ENCODE measurements at places on chromosomes 4 and X.

- DNase-seq, result no peak
Observed at GRCh38 chr4:152176627-152177214, 359.2 kb downstream of the FBXW7 start.

DNA sequence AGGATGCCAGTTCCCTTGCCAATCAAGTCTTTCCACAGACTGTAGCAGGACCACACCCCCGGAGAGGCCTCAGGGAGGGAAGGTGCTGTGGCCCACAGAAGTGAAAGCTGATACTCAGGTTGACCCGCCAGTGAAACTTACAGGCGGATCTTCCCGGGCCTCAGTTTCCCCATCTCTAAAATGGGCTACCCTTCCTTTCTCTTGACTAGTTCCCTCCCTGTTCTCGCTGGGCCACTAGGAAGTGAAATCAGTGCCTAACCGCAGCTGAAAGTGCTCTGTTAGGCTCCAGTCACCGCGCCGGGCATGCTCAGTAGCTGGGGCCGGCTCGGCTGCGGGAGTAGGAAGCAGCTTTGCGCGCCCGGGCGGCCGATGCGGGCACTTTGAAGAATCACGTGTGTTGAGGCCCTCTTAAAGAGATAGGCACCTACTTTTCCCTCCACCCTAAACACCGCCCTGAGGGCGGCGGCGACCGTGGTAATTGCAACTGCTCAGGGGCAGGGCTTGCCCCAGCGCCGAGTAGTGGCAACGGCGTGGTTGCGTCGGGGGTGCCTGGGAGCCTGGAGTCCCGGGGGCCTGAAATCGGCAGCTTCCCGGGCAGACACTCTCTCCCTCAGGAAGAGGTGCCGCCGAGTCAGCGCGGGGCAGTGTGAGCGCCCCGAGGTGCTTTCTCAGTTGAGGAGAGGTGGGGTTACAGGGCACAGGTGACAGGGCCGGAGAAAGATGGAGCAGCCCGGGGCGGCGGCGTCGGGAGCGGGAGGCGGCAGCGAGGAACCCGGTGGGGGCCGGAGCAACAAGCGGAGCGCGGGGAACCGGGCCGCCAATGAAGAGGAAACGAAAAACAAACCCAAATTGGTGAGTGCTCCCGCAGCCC is at the start of gene DIAPH2:
DIAPH2 (plus strand) TSS at position 504 of the 871 bp plus-strand sequence.
- DNase-seq, result peak; percentile 45

GRCh38 chr4:108116423-108117168 is 52.1 kb downstream of the LEF1 start:
- DNase-seq, result no peak

GRCh38 chr4:12911750-12912358 is 572.3 kb downstream of the RAB28 start:
- no peak for DNase-seq

GRCh38 chr4:164591666-164592065 is 162.3 kb upstream of the SMIM31 start:
- no peak for DNase-seq

- no peak for DNase-seq
Observed at GRCh38 chr4:7705062-7705461, 234.6 kb downstream of the AFAP1 start.

DNA sequence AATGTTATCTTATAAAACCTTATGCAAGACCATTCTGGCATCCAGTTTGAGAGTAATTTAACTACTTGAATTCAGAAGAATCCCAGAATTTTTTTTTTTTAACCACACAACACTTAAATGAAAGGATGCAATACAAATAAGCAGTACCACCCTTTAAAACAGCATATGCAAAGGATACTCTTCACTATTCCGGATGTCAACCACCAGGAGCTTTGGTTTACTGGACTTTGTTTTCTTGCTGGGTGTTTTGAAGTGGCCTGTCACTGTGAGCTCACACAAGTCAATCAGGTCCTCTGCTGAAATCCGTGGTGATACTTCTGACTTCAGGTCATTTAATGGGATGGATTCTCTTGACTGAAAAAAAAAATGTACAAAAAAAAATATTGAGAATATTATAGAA is 200.0 kb downstream of the TBCK start:
- DNase-seq, result no peak

DNA sequence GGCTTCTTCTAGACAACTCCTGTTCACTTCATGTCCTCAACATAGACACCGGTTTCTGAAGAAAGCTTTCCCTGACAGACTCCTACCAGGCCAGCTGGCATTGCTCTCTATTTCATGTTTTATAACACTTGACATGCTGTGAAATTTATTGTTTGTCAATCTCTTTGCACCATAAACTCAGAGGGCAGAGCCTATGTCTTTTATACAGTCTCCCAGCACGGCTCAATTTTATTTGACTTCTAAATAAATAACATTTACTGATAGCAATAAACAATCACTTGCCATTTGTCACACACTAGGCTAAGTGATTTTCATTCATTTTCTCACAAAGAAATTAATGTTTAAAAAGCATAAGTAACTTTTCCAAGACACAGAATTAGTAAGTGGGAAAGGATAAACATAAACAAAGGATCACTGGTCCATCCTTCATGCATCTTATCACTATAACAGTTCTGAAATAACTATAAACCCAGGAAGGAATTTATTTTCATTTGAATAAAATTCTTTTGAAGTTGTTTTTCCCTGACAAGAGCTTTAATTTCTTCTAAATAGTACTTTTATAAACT is 577.6 kb downstream of the TECRL start:
- no peak for DNase-seq

DNA sequence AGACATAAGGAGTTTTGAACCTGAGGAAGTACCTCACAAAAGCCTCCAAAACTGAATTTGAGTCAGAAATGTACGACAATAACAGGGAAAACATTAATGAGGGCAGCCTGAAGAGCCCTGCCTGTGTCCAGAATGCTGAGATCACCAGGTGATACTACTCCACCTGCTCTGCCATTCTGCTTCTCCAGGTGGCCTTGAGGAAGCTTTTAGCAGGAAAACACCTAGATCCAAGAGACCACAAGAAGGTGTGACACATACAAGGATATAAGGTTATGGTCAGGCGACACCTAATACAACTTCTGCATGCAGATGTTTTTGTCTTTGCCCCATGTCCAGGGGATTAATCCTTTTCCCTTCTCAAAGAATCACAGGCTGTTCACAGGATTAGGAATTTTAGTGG is 15.3 kb downstream of the SOWAHB start:
- DNase-seq, result no peak

- no peak for DNase-seq
Observed at GRCh38 chr4:120736312-120736711, 186.2 kb downstream of the PRDM5 start.

GRCh38 chrX:78168065-78168464 is 28.6 kb upstream of the TAF9B start:
- no peak for DNase-seq

DNA sequence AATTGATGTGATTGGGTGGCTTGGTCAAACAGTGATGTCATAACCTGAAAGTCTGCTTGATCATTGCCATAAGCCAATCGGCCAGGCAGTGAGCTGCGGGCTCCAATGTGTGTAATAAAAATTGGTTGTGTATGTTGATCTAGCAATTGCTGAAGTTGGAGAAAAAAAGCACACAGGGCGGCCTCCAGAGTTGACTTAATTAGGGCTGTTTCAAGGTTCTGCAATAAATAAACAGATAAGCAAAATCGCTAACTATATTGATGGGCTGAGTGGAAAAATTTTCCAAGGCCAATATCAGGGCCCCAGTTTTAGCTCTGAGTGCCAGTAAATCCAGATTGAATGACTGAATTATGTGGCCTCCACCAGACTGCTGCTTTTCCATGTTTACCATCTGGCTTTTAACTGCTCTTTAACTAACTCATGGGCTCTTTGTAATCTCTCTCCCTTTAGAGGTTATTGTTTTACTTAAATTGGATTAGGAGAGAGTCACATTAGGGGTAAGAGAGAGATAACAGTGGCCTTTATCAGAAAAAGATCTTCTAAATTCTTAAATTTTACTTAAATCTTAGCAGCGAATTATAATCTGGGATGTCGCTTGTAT is 160.6 kb upstream of the WDFY3 start:
- DNase-seq, result no peak

DNA sequence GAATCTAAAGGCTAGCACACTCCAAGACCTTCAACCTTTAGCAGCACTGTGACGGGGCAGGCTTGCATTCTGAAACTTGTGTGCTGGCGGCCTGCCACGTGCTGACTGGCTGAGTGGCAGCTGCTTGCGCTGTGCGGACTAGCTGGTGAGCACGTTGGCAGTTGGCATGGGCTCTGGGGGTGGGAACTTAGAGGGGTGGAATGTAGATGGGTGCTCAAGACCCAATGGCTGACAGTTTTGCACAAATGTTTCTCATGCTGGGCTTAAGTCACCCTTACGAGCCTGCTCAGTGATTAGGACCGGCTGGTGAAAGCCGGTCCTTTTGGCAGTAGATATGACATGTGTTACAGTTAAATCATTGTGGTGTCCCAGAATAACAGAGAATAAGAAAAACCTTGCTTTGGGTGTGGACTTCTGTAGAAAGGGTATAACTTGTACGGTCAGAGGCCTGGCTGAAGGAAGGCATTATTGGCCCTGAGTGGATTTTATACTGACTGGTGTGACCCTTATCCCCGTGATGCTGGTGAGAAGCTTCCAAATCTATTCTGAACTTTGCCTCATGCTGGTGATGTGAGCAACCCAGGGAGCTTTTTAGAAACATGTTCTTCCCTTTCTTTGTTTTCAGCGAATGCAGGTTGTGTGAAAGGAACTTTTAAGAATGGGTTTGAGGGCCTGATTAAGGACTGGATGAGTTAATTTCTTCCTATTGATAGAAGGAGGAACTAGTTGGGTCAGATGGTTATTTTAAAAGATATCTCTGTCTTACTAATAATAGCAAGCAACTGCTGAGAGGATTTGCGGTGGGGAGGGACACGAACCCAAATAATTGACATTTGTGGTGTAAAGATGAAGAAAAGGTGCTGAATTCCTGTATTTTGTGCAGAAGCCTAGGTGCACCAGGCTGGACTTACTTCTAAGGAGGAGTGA is 107.4 kb upstream of the SLC4A4 start:
- no peak for DNase-seq

GRCh38 chr4:152094970-152095700 is 334.3 kb upstream of the GATB start:
- DNase-seq, result no peak

GRCh38 chr4:138222046-138222445 is 20.1 kb downstream of the SLC7A11 start:
- DNase-seq, result no peak

- no peak for DNase-seq
Observed at GRCh38 chr4:77454858-77455257, 150.8 kb upstream of the CXCL13 start.

Measured in activated CD8-positive, alpha-beta memory T cell treated with anti-CD3 and anti-CD28 coated beads for 1 hour (primary cell).